Hematopoietic multipotent progenitor cell treated with erythropoietin and hydrocortisone succinate and interleukin-3 and kit ligand, for 8 days (in vitro differentiated cells): ENCODE measurements at places on chromosomes 4 and X.

DNA sequence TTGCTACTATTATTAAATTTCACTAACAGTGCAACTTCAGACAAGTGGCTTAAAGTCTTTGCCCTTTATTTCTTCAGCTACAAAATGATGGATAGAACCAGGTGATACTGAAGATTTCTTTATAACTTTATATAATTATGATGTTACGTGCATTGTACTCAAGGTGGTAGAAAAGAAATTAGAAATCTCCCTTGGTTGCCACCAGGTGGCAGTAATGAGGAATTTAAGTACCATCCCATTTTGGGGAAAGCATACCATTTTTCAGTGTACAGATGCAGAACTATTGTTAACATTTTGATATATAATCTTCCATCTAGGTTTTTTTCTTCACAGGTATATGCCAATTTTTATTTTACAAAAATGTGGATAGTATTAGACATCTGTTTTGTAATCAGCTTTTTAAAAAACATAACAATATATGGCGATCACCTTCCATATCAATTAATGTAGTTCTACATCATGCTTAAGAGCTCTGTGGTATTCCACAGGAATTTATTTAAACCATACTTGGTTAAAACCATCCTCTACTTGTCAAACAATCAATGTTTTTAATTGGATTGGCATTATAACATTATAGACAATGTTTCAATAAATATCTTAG is 37.7 kb upstream of the RAB33B start:
- DNase-seq, result peak; percentile 64

DNA sequence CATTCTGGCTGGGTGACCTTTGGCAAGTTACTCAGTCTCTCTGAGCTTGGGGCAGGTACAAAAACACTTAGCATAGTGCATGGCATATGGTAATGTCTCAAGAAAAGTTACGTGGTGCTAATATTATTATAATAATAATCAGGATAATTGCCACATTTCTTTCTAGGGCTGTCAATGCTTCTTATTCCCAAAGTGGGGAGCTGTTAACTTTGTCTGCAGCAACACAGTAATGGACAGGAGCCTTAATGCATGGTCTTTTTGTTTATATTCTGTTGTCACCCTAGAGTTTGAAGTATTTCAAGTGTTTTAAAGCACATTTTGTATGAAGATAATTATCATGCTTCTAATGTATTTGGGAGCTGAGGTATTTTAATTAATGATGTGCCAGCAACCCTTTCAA is 121.8 kb downstream of the FHIP1A start:
- DNase-seq, result peak; percentile 6

GRCh38 chrX:19535476-19535875 is 20.2 kb upstream of the MAP3K15 start:
- peak; percentile 12 for DNase-seq

- no peak for DNase-seq
These were observed 347.7 kb downstream of the HS3ST1 start for GRCh38 chr4:11081006-11081405.

DNA sequence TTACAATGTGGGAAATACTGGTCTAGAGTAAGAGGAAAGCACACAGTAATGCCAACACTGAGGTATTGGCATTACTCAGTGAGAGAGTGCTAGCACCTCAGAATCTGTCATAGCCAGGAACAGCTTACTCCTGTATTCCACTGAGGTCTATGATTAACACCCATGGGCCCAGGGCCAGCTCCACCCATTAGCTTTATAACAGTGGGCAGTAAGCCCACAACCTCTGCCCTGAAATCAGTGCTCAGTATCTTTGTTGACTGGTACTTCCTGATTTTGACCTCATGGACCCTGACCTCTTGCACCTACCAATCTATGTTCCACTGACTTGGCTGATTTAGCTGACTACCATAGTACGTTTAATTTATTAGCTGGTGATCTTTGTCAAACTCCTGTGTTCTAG is 56.1 kb downstream of the LANCL3 start:
- DNase-seq, result peak; percentile 34
